ENCODE measurements at places on chromosomes 7 and 10. TPM values are rescaled to one million over a fixed set of nuclear protein-coding genes. Genes with fewer than 3 reads are reported as not detected.

Gene TDRD1
- 0.20 TPM for total RNA-seq

Gene UPK3BL2
- 2.5 TPM for total RNA-seq

Gene AEBP1
- 11.9 TPM for total RNA-seq

- no peak overlapping the region for H3K27ac ChIP-seq
- peak overlapping the region; percentile 68 for H3K4me3 ChIP-seq
- peak; percentile 16 for DNase-seq
- H3K4me1 ChIP-seq: no peaks in the 10 kb centered on the region
- H3K36me3 ChIP-seq: no peaks in the 10 kb centered on the region
Measured at GRCh38 chr7:16753932-16754855, 639 bp downstream of the TSPAN13 start.

- DNase-seq: no peak
- H3K4me1 ChIP-seq: no peaks in the 10 kb centered on the region
- no peak overlapping the region for H3K27ac ChIP-seq
- H3K36me3 ChIP-seq: no peaks in the 10 kb centered on the region
- no peak overlapping the region for H3K4me3 ChIP-seq
Measured at GRCh38 chr7:142380069-142380468, 122.2 kb upstream of the PRSS58 start.

- H3K4me1 ChIP-seq: peaks cover 10% of the 10 kb centered on the region
- peaks cover 10% of the 10 kb centered on the region for H3K36me3 ChIP-seq
- H3K27me3 ChIP-seq: no peaks in the 10 kb centered on the region
Measured at GRCh38 chr7:128389618-128390329, 20.0 kb downstream of the IMPDH1 start.

DNA sequence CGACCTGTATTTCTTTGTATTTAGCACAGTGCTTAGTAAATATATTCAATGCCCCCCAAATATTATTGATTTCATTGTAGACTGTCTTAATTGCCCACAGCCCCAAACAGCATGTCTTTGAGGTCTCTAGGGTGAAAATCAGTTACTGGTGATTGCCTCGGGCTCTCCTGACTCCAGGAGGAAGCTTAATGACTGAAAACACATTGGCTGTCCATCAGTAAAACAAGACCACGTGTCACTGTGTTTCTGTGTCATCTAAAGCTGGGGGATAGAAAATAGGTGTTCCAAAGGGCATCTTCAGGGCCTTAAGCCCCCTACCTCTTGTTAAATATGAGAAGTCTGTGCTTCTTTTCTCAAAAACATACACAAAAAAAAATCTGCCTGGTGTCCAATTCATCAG, 67.9 kb downstream of the CACNA2D1 start:
- H3K4me3 ChIP-seq: no peak overlapping the region
- peak overlapping the region; percentile 56 for H3K27ac ChIP-seq
- peaks cover 21% of the 10 kb centered on the region for H3K4me1 ChIP-seq
- no peaks in the 10 kb centered on the region for H3K36me3 ChIP-seq

DNA sequence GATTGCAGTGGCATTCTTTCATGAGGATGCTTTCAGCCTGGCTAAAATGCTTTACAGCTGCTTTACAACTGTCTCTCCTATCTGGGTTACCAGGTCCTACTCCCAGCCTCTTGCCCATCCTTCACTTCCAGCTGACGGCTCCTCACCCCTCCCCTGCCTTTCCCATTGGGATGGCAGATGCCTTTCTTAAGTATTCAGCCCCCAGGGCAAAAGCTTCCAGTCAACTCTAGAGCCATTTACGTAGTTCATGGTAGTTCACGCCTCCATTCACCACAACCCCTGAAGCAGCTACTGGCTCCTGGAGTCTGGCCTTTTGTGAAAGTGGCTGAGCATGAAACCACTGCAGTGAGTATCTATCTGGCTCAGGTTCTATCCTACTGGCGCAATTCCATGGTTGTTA, 17.2 kb upstream of the BMPER start:
- no peak overlapping the region for H3K4me3 ChIP-seq
- no peaks in the 10 kb centered on the region for H3K27me3 ChIP-seq
- no peaks in the 10 kb centered on the region for H3K4me1 ChIP-seq
- no peak for DNase-seq
- H3K27ac ChIP-seq: no peak overlapping the region
- H3K36me3 ChIP-seq: no peaks in the 10 kb centered on the region

Gene MYOF
- total RNA-seq: 4.6 TPM

- H3K36me3 ChIP-seq: no peaks in the 10 kb centered on the region
- no peaks in the 10 kb centered on the region for H3K27me3 ChIP-seq
- H3K4me1 ChIP-seq: no peaks in the 10 kb centered on the region
- H3K4me3 ChIP-seq: no peak overlapping the region
- no peak for DNase-seq
Measured at GRCh38 chr7:46173476-46174195, 252.6 kb upstream of the IGFBP3 start.

GRCh38 chr7:36132012-36132411, 21.0 kb upstream of the EEPD1 start:
- H3K27me3 ChIP-seq: no peaks in the 10 kb centered on the region
- DNase-seq: no peak
- peak overlapping the region; percentile 39 for H3K4me3 ChIP-seq
- no peaks in the 10 kb centered on the region for H3K36me3 ChIP-seq
- H3K27ac ChIP-seq: peak overlapping the region; percentile 95

Gene THSD7A
- 0.21 TPM for total RNA-seq

Gene ELN
- 36.2 TPM for total RNA-seq

GRCh38 chr7:36273836-36274235, 115.8 kb upstream of the ANLN start:
- H3K4me3 ChIP-seq: no peak overlapping the region
- H3K4me1 ChIP-seq: peaks cover 52% of the 10 kb centered on the region
- no peaks in the 10 kb centered on the region for H3K36me3 ChIP-seq
- no peak for DNase-seq

- no peak overlapping the region for H3K4me3 ChIP-seq
- no peaks in the 10 kb centered on the region for H3K4me1 ChIP-seq
- no peaks in the 10 kb centered on the region for H3K36me3 ChIP-seq
- no peak overlapping the region for H3K27ac ChIP-seq
- peaks cover 4% of the 10 kb centered on the region for H3K27me3 ChIP-seq
- no peak for DNase-seq
Measured at GRCh38 chr7:155984028-155984580, 171.8 kb upstream of the SHH start.

- H3K27ac ChIP-seq: no peak overlapping the region
- H3K27me3 ChIP-seq: peaks cover 13% of the 10 kb centered on the region
- no peaks in the 10 kb centered on the region for H3K4me1 ChIP-seq
- H3K4me3 ChIP-seq: no peak overlapping the region
Measured at GRCh38 chr10:42952349-42952748, 124.5 kb upstream of the RET start.

GRCh38 chr7:44921607-44922350, 36.4 kb upstream of the PURB start:
- H3K4me1 ChIP-seq: no peaks in the 10 kb centered on the region
- peak; percentile 95 for DNase-seq
- H3K4me3 ChIP-seq: no peak overlapping the region
- no peaks in the 10 kb centered on the region for H3K36me3 ChIP-seq

Gene RSPH10B2
- total RNA-seq: 0.79 TPM

Gene OR6B1
- total RNA-seq: not detected

Gene IFIT2
- total RNA-seq: 1.9 TPM

Gene MIOS
- total RNA-seq: 73.1 TPM

Gene PPP1R9A
- total RNA-seq: 13.5 TPM

Gene TACR2
- total RNA-seq: 0.21 TPM

Gene IFIT1B
- not detected for total RNA-seq

- no peak overlapping the region for H3K4me3 ChIP-seq
- DNase-seq: no peak
- no peak overlapping the region for H3K27ac ChIP-seq
- H3K4me1 ChIP-seq: no peaks in the 10 kb centered on the region
Measured at GRCh38 chr7:66301249-66301648, 96.1 kb downstream of the TPST1 start.

- no peaks in the 10 kb centered on the region for H3K4me1 ChIP-seq
- no peaks in the 10 kb centered on the region for H3K27me3 ChIP-seq
- H3K27ac ChIP-seq: no peak overlapping the region
- H3K36me3 ChIP-seq: no peaks in the 10 kb centered on the region
- no peak overlapping the region for H3K4me3 ChIP-seq
- DNase-seq: no peak
Measured at GRCh38 chr10:130261306-130261705, 125.1 kb downstream of the GLRX3 start.

DNA sequence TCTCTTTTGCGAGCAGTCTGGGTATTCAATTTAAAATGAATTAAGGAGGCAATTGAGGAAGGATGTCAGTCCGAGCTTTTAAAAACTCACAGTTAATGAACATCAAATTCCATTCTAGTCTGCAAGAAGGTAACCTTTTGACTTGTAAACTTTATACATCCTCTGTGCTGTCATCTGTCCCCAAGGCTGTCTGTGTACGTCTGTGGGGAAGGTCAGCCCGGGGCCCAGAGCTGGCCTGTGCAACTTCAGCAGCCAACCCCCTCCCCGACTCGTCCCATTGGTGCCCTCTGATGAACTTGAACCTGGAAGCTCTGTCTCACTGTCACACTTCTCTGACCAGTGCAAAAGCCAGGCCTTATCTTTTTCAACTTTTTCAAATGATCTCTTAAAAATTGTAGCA, 80.3 kb downstream of the CCDC3 start:
- H3K27me3 ChIP-seq: no peaks in the 10 kb centered on the region
- no peaks in the 10 kb centered on the region for H3K4me1 ChIP-seq
- H3K4me3 ChIP-seq: no peak overlapping the region
- DNase-seq: no peak
- no peaks in the 10 kb centered on the region for H3K36me3 ChIP-seq
- H3K27ac ChIP-seq: no peak overlapping the region

Gene OR2A5
- total RNA-seq: not detected

Gene SEMA3C
- 15.1 TPM for total RNA-seq

DNA sequence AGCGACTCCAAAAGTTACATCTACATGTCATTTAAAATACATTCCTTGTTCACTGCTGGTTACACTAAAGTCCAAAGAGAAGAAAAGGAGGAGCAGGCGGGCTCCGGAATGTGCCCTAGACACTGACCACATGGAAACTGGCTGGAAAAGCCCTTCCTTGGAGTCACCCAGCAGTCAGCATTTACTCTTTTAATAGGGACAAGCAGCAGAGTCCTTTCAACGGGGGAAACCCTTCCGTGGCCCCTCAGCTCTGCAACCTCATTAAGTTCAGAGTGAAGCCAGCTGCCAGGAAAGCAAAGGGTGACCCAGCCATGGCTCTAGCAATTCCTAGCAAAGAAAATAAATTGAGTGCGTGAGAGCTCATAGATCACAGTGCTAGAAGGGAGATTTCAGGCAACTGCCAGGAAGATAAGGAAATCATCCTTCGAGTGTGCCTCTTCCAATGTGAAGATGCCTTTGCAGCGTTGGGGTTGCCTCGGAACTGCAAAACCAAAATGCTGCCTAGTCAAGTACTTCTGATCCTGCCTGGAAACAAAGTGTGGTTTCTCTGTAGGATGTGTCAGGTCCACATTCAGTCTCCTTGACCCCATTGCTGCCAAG, 101.6 kb downstream of the SORBS1 start:
- no peak overlapping the region for H3K27ac ChIP-seq
- H3K4me3 ChIP-seq: no peak overlapping the region
- peaks cover 45% of the 10 kb centered on the region for H3K4me1 ChIP-seq
- no peaks in the 10 kb centered on the region for H3K36me3 ChIP-seq

DNA sequence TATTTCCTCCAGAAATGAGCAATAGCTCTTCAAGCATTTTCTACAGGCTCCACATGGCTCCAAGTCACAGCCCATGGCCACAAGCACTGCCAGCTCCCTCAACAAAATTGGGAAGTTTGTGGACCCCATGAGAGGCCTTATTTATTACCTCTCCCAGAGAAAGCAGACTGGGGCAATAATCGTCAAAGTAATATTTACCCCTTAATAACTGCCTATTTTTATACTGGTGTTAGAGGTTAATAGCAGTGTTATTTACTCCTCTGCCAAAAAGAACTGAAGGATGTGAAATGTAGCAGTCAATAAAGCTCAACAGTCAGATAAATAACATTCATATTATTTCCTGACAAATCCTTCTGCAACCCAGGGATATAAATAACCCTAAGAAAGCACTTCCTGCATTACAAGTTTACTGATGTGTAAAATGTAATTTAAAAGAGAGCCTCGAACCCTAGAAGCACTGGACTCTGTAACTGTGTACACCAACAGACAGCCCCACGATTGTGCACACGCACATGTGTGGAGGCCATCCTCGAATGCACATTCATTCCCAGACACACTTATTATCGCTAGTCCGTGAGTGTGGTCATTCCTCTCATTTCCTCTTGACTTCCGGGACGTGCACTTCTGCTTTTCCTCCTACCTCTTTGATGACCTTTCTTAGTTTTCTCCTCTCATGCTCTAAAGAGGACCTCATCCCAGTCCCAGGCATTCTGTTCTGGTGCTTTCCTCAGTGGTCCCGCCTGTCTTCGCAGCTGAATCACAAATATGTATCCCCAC, 157.4 kb downstream of the EVX1 start:
- H3K4me3 ChIP-seq: no peak overlapping the region
- no peaks in the 10 kb centered on the region for H3K4me1 ChIP-seq
- no peak overlapping the region for H3K27ac ChIP-seq
- H3K36me3 ChIP-seq: no peaks in the 10 kb centered on the region
- no peaks in the 10 kb centered on the region for H3K27me3 ChIP-seq
- DNase-seq: no peak

DNA sequence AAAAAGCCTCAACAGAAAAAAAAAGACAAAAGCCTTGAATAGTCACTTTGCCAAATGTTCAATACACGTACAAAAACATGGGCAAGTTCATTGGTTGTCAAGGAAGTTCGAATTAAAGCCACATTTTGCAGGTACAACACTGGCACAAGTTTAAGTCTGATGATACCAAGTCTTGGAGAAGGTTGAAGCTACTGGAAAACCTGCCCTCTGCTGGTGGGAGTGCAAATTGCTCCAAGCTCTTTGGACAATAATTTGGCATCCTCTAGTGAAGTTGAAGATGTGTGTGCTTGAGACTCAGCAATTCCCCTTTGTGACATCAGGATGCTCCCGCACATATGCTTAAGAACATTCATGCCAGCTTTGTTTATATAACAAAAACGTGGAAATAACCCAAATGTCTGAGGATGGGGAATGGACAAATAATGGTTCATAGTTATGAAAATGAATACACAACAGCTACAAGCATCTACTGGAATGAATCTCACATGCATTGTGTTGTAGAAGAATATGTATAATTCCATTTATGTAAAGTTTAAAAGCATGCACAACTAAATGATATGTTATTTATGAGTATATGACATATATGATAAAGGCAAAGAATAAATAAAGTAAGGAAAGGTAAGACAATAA, 120.0 kb upstream of the PLPP4 start:
- H3K36me3 ChIP-seq: no peaks in the 10 kb centered on the region
- H3K4me3 ChIP-seq: no peak overlapping the region
- no peak for DNase-seq
- H3K27me3 ChIP-seq: no peaks in the 10 kb centered on the region

- no peak for DNase-seq
- no peaks in the 10 kb centered on the region for H3K27me3 ChIP-seq
- no peak overlapping the region for H3K27ac ChIP-seq
- no peak overlapping the region for H3K4me3 ChIP-seq
Measured at GRCh38 chr7:2214636-2215035, 18.1 kb downstream of the MAD1L1 start.

DNA sequence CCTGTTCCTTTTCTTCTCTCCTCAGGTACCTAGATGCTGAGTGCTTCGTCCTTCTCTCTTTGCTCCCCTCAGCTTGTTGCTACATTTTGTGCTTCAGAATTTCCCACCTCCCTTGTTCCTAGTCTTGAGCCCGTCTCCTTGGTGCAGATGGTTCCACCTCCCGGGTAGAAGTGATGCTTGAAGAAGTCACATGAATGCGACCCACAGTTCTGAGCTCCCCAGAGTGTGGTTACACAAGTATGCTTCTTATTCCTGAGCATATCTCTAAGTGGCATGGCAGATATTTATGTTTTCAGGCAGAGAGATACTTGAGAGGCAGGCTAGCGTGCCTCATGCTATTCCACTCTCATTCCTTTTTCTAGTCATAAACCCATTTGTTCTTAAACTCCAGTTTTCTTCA, 34.0 kb downstream of the INPP5F start:
- H3K36me3 ChIP-seq: no peaks in the 10 kb centered on the region
- no peak overlapping the region for H3K27ac ChIP-seq
- no peak overlapping the region for H3K4me3 ChIP-seq
- no peak for DNase-seq

All from psoas muscle (tissue), 8 donors.